Natural killer cell (primary cell): ENCODE measurements at places on chromosomes 7 and 10.

DNA sequence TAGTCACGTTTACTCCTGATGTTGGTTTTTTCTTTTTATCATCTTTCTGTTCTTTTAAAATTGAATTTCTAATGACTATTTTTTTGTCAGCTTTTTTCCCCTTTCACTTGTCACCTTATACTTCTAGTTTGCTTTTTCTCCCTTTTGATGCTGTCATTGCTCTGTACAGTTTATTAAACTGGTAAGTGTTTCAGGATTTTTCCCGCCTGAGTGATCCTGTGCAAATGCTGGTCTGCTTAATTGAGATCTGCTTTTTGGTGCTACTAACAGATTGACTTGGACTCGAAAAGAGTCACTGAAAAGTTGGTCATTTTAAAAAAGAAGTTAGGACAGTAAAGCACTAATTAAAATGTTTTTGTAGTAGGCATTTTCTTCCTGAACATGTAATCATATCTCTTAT, 95.2 kb downstream of the PHTF2 start:
- no peak for DNase-seq

DNA sequence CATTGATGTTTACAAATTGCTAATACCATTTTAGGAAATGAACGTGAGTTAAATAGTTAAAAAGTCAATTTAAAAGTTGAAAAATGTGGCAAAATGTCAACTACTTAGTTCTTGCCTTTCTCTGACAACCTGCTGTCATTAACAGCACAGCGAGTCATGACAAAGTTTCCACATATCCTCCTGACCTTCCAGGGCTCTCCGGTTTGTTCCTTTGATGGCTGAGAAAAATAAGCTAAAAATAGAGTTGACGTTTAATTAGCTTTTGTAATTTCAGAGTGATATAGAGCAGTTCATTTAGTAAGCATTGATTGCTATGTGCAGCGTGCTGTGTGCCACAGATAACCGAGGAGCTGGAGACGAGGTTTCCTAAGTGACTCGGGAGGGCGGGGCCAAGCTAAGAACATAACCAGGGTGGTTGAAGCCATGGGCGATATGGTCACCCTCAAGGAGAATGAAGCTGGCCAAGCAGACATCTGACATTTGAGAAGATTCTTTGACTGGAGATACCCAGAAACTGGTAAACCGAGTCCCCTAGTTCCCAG, 47.9 kb downstream of the OGDH start:
- no peak for DNase-seq

- no peak for DNase-seq
Measured at GRCh38 chr10:132910901-132911785, 31.2 kb downstream of the CFAP46 start.

DNA sequence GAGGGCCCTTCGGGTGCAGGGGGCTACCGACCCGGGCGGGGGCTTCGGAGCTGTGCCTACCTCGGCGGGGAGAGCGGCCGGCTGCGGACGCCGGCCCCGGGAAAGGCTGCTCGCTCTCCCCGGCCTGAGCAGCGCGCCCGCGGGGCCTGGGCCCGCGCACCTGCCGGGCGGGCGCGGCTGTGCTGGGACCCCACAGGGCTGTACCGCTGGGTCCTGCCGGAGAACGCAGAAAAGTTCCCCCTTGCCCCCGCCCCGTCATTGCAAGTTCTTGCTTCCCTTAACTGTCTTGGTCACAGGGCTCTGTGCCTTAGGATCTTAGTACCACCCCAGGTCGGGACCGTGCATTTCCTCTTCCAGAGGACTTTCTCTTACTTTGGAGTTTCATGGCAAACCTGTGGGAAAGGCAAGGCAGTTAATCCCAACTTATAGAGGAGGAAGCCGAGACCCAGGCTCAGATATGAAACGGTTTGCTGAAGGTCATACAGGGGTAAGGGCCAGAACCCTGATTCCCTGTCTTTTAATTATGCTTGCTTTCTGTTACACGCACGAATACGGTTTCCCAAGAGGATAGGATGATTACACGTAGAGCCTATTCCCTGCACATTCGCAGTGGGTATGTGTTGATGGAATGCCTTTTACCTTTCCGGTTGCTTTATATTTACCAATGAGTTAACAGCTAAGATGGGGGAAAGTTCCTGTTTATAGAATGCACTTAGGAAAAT, 652 bp downstream of the PCGF5 start:
- peak; percentile 49 for DNase-seq

DNA sequence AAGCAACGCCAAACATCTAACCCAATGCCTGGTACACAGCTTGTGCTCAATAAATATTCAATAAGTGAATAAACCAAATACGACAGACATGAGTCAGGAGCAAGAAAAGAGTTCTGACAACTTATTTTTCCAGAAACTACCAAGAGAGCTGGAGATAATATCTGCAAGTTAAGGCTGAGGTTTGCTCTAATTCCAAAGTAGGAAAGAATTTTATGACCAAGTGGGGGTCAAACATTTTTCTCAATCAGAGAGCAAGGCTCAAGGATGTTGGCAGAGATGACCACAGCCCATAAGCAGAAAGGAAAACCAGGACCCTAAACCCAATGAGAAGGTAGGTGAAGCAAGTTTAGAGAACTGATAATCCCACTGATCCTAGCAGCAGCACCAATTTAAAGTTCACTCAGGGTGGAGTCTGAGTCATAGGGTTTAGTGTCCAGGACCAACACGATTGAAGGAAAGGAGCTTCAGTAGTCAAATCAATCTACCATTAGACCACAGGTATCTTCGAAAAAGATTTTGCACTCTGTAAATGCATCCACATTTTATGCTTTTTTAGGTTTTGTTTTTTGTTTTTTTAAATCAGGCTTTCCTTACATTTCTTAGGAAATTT, 49.3 kb upstream of the KCNIP2 start:
- no peak for DNase-seq

- DNase-seq: no peak
Measured at GRCh38 chr7:63925262-63925625, 73.4 kb upstream of the ZNF722 start.

- no peak for DNase-seq
Measured at GRCh38 chr7:54955296-54955695, 63.5 kb upstream of the EGFR start.

- DNase-seq: no peak
Measured at GRCh38 chr7:108347616-108348015, 108.6 kb downstream of the NRCAM start.

GRCh38 chr10:70993051-70993450, 104.7 kb upstream of the PCBD1 start:
- no peak for DNase-seq

GRCh38 chr10:65123120-65123519, 1601.9 kb downstream of the REEP3 start:
- DNase-seq: no peak

GRCh38 chr7:33996899-33997298, 91.6 kb downstream of the BMPER start:
- no peak for DNase-seq

GRCh38 chr10:113420733-113421675, 131.8 kb upstream of the HABP2 start:
- no peak for DNase-seq

DNA sequence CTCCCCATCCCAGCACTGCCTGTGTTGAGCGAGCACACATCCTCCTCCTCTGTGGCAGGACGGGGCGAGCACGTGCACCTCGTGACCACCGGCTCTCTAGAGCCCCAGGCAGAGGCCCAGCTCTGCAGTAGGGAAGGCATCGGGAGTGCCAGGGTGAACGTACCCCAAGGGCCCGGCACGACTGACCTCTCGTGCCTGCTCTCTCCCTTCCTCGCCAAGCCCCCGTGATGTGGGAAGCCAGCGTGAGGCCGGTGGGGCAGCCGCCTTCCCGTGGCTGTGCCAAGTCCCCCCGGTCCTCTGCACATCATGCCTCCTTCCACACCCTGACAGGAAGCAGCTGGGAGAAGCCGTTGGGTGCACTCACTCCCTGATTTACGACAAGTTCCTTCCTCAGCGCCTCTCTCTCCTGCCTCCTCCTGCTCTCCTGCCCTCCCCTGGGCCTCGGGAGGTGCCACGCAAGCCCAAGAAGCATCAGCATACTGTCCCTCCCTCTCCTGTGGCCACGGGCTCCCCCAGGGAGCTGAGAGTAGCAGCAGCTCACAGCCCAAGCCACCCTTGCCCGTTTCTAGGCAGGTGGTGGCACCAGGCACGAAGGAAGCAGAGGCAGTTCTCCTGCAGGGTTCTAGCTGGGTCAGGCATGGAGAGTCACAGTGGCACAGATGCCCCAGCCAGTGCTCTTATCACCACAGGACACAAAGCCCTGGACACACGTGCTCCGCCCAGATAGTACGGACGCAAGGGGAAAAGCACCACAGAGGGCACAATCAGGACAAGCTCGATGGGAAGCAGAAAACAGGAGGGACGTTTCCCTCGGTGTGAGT, 47.0 kb downstream of the AMZ1 start:
- no peak for DNase-seq

DNA sequence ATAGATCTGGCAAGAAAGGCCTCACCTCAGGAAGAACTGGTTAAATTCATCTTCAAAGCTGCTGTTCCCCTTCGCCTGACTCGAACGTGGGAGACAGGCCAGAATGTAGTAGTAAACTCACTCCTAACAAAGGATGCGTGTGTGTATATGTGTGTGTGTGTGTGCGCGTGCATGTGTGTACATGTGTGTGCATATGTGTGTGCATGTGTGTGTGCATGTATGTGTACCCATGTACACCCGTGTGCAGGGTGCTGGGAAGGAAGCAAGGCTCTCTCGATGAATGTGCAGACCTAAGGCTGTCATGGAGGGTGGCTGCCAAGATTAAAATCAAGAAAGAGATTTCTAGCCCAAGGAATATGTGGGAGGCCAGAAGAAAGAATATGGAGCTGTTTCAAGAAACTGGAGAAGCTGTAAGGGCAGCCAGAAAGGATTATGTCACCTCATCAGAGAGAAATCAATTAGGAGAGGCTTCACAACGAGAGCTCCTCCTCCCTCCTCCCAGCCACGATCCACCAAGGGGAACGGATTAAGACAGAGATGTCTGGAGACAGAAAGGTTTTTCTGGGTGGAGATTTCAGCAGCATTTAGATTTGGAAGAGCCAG, 34.0 kb upstream of the LBX1 start:
- no peak for DNase-seq

DNA sequence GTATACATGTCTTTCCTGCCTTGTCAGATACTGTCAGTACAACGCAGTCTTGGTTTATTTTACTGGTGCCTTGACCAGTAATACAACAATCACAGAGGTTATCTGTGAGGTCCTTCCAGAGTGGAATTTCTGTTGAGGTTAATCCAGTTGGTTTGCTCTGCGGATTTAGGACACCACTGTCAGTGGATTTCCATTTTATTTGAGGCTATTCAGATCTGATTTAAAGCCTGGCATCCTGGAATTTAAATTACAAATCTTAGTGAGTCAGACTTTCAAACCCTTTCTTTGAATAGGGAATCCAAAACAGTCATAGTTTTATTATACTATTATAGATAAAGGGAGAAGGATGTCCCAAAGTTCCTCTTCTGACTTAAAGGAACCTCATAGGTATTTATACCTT, 40.5 kb downstream of the ANLN start:
- no peak for DNase-seq
